RPMI7951 (cell line): ENCODE measurements at places on chromosomes 2 and 18. TPM values are rescaled to one million over a fixed set of nuclear protein-coding genes. Genes with fewer than 3 reads are reported as not detected.

Gene PLGLB1
- total RNA-seq, result 0.36 TPM in 1 of 2 replicates, not detected in the other

Gene NAT8
- total RNA-seq, result not detected in 2 replicates

Gene KDM3A
- total RNA-seq, result 20.1 and 23.4 TPM in 2 replicates

Gene FRZB
- total RNA-seq, result 0.98 and 1.6 TPM in 2 replicates

Gene IL1B
- 57.5 and 71.6 TPM in 2 replicates for total RNA-seq

Gene TTC39C
- 18.1 and 19.0 TPM in 2 replicates for total RNA-seq

Gene FAM228A
- 0.29 and 0.36 TPM in 2 replicates for total RNA-seq

Gene CCDC85A
- total RNA-seq, result not detected in 2 replicates

Gene AFF3
- total RNA-seq, result 1.3 and 3.6 TPM in 2 replicates

Gene SIX3
- total RNA-seq, result not detected in 2 replicates

Gene ALPI
- not detected in 2 replicates for total RNA-seq

Gene ALPG
- total RNA-seq, result not detected in 2 replicates

Gene UGT1A3
- total RNA-seq, result not detected in 2 replicates

Gene CLEC4F
- not detected in 2 replicates for total RNA-seq

Gene TFCP2L1
- under 0.01 TPM in 1 of 2 replicates, not detected in the other for total RNA-seq

Gene ASTL
- not detected in 2 replicates for total RNA-seq

Gene IL37
- total RNA-seq, result 0.36 and 0.49 TPM in 2 replicates

Gene RPRM
- not detected in 2 replicates for total RNA-seq

Gene PSMD14
- total RNA-seq, result 198 and 202 TPM in 2 replicates

Gene NEUROD1
- not detected in 2 replicates for total RNA-seq

Gene MLPH
- 121 and 159 TPM in 2 replicates for total RNA-seq

Gene NCKAP1
- total RNA-seq, result 182 and 188 TPM in 2 replicates

Gene ELOA2
- not detected in 2 replicates for total RNA-seq

Gene MOGAT1
- total RNA-seq, result 0.24 and 0.29 TPM in 2 replicates

Gene CYP27A1
- total RNA-seq, result 19.9 and 20.5 TPM in 2 replicates

Gene TMEM37
- not detected in 2 replicates for total RNA-seq

Gene CCDC74B
- 0.72 and 3.2 TPM in 2 replicates for total RNA-seq

Gene RGPD4
- not detected in 2 replicates for total RNA-seq

Gene ACOXL
- total RNA-seq, result not detected in 2 replicates

Gene GALNT13
- total RNA-seq, result not detected in 2 replicates

Gene FBXO15
- total RNA-seq, result 0.96 and 2.3 TPM in 2 replicates

Gene LOXL3
- total RNA-seq, result 93.6 and 108 TPM in 2 replicates

Gene TUBB8B
- not detected in 2 replicates for total RNA-seq

Gene MOCOS
- 4.9 and 5.1 TPM in 2 replicates for total RNA-seq

Gene ASPRV1
- 0.12 and 0.68 TPM in 2 replicates for total RNA-seq

Gene CROCC2
- total RNA-seq, result 0.12 TPM in 1 of 2 replicates, not detected in the other

Gene LYPD6B
- total RNA-seq, result 21.6 and 25.9 TPM in 2 replicates

Gene CRYBA2
- 0.20 TPM in 1 of 2 replicates, not detected in the other for total RNA-seq

Gene GALNT5
- 10.6 TPM in 2 replicates for total RNA-seq
